ENCODE measurements at places on chromosomes 1 and 21. TPM values are rescaled to one million over a fixed set of nuclear protein-coding genes. Genes with fewer than 3 reads are reported as not detected.

Gene C1orf210
- total RNA-seq = 63.3 TPM

Gene NKAIN1
- not detected for total RNA-seq

Gene SELL
- 2.5 TPM for total RNA-seq

Gene TMCO1
- 209 TPM for total RNA-seq

Gene ANXA9
- total RNA-seq = not detected

Gene REN
- 0.26 TPM for total RNA-seq

Gene RIPPLY3
- total RNA-seq = not detected

- DNase-seq = no peak
Measured at GRCh38 chr1:121458291-121459048, 273.7 kb downstream of the SRGAP2C start.

- no peak for DNase-seq
Measured at GRCh38 chr1:182622901-182623528, 18.8 kb upstream of the RGS16 start.

GRCh38 chr1:1286313-1287261 lies 6.4 kb downstream of the SCNN1D start:
- no peak for DNase-seq

DNA sequence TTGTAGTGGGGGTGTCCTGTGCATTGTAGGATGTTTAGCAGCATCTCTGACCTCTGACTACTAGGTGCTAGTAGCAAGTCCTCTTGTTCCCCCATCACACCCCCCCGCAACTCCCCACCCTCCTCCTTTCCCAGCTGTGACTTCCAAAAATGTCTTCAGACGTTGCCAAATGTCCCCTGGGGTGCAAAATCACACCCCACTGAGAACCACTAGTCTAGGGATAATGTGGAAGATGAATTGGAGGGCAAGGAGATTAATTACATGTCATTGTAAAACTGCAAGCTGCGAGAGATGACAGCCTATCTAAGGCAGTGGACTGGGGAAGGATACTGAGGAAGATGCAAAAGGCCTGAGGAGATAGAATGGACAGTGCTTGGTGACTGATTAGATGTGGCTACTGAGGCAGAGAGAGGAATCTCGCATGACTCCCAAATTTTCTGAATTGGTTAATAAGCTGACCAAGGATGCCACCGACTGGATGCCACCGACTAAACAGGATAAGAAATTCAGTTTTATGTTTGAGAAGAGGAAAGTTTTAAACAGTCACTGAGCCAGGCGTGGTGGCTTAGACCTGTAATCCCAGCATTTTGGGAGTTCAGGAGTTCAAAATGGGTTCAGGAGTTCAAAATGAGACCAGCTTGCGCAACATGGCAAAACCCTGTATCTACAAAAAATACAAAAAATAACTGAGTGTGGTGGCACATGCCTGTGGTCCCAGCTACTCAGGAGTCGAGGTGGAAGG lies 3.1 kb upstream of the JAK1 start:
- DNase-seq = no peak
